ENCODE measurements at places on chromosomes 3 and 15. TPM values are rescaled to one million over a fixed set of nuclear protein-coding genes. Genes with fewer than 3 reads are reported as not detected.
A peak's percentile ranks its signal among the peaks of the same experiment; 100 is the strongest.

Gene TM6SF1
- 4.6 TPM for total RNA-seq

Gene GRK7
- 4.8 TPM for total RNA-seq

Gene HGD
- not detected for total RNA-seq

Gene WHAMM
- total RNA-seq, result 8.7 TPM

Gene HDC
- 6.5 TPM for total RNA-seq

Gene SPTBN5
- 2.2 TPM for total RNA-seq

Gene CLDN18
- 0.96 TPM for total RNA-seq

Gene SNX1
- total RNA-seq, result 45.0 TPM

Gene ANKRD34C
- total RNA-seq, result 0.72 TPM

Gene MYL3
- 2.9 TPM for total RNA-seq

Gene EPHA6
- total RNA-seq, result 1.4 TPM

Gene CD86
- total RNA-seq, result 20.2 TPM

DNA sequence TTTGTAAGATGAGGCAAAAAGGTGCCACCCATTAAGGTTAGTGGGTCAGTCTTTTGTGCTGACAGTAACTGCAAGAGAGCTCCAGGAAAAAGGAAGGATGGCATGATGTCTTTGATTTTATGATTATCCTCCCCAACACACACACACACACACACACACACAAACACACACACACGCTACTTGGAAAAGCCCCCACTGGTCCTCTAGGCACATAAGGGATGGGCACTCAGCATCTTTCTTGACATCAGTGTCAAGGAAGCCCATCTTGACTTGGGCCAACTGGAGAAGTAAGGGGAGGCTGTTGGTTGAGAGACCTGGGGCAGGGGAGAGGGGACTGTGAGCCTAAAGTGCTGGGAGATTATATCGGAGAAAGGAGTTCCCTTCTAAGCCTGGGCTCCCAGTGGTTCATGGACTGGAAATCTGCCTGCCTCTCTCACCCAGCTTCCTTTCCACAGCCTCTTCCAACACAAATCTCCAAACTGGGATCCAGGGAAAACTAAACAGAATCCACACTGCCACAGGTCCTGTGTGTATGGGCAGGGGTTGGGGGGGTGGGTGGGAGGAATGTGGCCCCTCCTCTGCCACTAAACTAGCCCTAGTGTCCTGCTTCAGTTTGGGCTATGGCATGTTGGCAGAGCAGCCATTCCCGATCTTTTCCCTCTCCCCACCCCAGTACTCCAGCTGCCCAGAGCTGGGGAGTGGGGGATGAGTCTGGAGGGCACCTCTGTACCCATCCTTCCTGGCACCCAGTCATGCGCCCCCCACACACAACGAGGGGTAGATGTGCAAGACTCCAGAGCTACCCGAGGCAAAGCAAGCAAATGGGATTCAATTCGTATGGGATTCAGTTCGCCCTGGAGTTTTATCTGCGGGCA, 1.6 kb downstream of the AMOTL2 start:
- DNase-seq, result no peak

DNA sequence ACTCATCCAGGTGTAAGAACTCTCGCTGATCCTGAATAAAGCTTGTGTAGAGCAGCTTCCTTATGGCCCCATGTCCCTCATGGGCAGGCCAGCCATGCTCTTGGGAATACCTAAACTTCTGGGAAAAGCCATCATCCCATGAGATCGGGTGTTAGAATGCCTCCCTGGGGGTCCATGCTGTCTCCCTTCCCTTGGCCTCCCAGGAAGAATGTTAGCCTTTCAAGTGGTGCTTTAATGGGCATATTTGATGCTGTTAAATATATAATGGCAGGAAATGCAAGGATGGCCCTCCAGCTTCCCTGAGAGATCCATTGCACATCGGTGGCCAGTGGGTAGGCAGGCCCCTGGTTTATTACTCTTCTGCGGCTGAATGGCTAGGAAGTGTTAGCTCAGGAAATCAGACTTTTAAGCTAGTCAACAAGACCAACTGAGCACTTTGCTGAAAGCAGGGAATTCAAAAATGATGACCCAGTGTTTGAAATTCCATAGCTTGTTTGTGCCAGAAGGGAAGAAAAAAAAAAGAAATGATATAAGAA, 60.5 kb upstream of the LRTM1 start:
- DNase-seq, result no peak

- no peak for DNase-seq
Observed at GRCh38 chr3:135736740-135737139, 228.8 kb upstream of the PPP2R3A start.

DNA sequence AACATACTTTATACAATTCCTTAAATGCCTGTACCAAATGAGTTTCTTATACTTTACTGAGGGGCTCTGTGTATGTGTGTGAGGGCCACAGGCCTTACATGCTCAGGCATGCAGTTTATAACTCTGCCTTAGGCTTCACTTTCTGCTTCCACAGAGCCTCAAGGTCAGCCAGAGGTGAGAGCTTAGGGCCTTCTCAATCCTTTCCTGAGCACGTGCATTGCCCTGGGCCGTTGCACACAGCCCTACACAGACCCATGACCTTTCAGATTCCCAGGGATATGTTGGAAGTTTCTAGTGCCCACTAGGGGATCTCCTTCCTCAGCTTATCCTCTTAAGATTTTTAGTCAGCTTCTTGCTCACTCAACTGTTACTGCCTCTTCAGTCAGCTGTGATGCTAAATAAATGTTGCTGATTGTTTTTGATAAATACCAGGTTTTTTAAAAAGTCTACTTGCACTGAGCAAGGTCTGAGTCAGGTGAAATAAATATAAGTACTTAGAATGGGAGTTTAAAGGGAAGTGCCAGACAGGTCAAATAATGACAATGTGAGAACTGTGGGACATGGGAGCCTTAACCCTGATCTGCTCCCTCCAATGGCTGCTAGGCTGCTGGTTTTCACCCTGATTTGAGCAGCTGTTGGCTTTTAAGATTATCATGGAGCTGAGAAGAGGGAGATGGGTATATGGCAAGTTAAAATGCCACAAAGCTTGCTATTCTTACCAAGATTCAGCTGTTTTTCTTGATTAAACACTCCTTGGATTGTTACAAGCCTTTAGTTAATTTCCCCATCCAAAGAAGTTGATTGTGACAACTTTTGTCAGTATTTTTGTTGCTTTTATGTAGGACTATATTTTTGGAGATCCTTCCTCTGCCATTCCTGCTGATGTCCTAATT, 169.5 kb downstream of the PLD1 start:
- DNase-seq, result peak; percentile 42

GRCh38 chr3:100709842-100710260, 557 bp downstream of the TFG start:
- no peak for DNase-seq

DNA sequence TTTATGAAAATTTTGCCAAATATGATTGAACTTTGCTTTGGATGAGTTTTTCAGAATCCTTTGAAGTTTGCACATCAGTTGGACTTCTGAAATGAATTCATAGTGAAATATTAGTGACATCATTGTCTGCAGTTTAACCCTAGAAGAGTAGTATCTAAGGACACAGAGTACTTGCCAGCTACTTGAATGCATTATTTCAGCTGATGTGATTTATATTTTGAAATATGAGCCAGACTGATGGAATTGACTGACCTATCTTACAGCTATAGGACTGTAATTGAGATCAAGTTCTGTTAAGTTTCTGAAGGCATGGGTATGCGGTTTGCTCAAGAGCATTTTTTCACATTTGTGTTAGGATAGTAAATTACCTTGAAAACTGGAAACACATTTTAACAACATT, 51.2 kb downstream of the LYSMD4 start:
- no peak for DNase-seq

DNA sequence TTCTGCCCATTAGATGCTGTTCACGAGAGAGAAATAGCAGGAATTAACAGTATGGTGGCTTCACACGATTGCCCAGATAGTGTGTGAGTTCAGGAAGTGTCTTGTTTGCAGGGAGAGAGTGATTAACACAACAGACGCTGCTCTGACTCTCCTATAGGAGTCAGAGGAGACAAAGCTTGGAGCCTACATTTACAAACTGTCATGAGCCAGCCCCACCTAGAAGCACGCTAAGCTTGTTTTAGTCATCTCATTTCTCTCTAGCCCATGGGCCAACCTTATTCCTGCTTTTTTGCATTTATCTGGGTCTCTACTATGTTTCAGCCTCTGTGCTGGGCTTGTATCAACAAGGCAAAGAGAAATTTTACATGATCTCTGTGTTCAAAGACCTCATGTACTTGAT, 128.3 kb upstream of the BFSP2 start:
- no peak for DNase-seq

GRCh38 chr3:123653221-123653682, 68.4 kb upstream of the HACD2 start:
- DNase-seq, result peak; percentile 93

DNA sequence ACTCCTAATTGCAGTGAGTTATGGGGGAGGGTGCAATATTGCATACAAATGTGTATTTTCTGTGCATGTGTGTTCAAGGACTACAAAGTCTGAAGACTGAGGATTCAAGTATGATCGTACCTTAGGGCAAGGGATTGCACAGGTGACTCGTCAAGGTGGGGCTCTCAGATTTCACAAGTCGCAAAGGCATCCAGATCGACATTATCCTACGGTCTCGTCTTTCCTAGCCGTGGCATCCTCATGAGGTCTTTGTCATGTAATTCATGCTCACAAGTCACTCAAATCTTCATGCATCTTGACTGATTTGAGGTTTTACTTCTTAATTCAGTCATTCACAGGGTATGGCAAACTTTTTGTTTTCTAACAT, 191.4 kb upstream of the HES1 start:
- no peak for DNase-seq

DNA sequence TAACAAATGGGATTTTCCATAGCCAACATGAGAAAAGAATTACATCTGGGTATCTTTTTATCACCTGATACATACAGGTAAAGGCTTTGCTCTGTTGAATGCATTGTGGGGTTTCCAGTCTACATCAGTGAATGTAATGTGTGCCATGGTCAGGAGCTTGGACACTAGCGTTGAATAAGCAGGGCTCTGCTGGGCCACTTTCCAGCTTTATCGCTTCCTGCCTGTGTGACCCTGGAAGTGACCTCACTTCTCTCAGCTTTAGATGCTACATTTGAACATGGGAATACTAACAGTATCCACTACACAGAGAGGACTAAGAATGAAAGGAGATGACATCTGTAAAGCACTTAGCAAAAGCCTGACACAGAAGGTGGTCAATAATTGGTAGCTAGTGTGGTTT, 40.1 kb downstream of the TTC23 start:
- DNase-seq, result no peak

DNA sequence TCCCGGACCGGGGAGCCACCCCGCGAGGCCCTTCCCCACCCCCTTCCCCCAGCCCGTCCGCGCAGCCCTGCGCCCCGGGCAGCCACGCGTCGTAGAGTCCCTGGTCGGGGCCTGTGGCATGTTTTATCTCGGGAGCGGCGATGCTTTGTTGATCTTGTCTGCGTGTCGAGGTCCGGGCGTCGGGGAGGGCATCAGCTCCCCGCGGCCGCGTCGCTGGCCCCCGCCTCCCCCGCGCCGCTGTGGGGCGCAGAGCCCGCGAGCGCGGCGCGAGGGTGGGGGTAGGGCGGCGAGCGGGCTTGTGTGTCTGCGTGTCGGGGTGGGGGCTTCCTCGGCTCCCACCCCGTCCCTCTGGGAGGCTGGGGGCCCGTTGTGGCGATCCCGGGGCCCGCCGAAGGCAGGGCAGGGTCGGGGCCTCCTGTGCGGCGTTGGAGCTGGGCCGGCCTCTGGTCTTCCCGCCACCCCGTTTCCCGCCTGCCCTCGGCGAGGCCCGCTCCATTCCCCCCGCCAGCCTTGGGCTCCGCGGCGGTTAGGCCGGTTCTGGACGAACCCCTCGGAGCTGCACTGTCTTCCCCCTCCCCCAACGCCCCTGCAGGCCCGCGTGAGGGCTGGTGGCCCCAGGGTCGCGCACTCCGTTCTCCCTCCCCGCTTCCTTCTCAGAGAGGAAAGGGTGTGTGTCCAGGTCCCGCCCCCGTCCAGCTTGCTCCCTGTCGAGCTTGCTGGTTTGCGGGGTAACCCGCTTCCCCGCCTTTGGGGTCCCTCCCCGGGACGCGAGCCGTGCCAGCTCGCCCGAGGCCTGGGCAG, 695 bp downstream of the GMPS start:
- peak; percentile 73 for DNase-seq

DNA sequence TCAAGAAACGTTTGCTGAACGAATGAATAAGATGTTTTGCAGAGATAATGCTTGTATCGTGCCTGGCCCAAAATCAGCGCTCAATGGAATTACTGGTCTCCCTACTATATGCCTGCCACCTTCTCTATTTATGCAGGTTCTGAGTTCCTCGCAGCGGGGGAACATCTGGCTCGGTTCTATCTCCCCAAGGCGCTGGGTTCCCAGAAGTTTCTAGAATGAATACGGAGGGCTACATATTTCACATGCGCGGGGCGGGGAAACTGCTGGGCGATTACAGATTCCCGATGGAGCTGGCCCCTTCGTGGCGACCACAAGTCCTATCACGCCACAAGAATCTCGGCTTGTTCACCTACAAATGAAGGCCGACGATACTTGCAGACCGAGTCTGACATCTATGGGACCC, 411 bp upstream of the EIF2B5 start:
- no peak for DNase-seq

Measured in umbilical cord (tissue), 2 donors.